ENCODE measurements at places on chromosomes 3 and 15.

GRCh38 chr3:16900779-16901440 lies 16.2 kb downstream of the PLCL2 start:
- DNase-seq = no peak

- DNase-seq = peak; percentile 97
Observed at GRCh38 chr3:126782536-126782935, 78.5 kb downstream of the CHCHD6 start.

GRCh38 chr3:127448671-127449070 lies 141.9 kb downstream of the TPRA1 start:
- no peak for DNase-seq

GRCh38 chr15:25876231-25877140 lies 13.4 kb upstream of the ATP10A start:
- no peak for DNase-seq

GRCh38 chr3:40677749-40678148 lies 153.0 kb downstream of the ZNF621 start:
- DNase-seq = no peak

DNA sequence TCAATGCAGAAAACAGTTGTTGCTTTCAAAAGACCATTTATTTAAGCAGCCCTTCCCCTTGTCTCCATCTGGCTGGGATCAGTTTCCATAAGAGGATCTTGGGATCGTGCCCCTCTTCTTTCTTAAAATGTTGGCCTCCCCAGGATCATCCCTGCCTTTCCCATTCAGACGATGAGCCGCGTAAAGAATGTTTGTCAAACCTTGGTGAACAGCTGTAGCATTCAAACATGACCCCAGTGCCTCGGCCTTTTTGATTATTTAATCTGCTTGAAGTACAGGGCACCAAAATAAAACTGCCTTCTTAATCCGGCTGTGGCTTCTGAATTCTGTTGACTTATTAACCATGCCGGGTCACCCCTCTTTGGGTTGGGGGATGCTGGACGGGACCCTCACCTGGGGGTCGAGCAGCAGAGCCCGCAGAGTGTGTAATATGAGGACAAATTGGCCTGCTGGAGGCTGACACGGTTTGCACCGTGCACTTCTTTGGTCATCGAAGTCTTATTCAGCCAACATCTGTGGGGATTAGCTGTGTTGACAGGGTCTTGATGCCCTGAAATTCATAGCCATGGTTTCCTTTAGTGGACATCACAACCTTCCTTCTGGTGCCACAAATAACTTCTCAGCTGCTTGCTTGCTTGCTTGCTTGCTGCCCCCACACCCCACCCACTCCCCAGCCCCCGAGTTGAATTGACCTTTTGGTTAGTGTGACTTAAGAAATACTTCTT lies at the start of gene LRTM1:
TSS of gene LRTM1 (minus strand) at position 14 of the 725 bp plus-strand sequence. CDS start 148 bp downstream, outside the sequence.
- no peak for DNase-seq

- DNase-seq = no peak
Observed at GRCh38 chr15:98646546-98647025, 1.8 kb upstream of the IGF1R start.

DNA sequence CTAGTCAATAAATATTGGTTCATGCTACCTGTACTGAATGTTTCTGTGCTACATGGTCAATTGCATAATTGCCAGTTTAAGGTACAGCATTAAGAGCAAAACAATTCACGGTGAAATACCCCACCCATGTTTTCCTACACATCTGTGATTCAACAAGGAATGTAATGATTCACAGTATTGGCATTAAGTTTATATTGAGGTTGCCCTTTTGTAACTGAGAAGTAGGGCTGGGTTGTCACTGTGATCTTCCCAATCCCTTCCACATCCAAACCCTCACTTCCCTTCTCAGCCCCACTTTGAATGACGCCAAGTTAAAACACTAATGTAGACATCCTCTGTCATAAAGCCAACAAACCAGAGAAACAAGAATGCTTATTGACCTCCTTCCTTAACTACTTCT lies 112.0 kb upstream of the TJP1 start:
- DNase-seq = peak; percentile 38

GRCh38 chr3:147391781-147392624 lies 14.3 kb downstream of the ZIC4 start:
- peak; percentile 78 for DNase-seq

- DNase-seq = peak; percentile 72
Observed at GRCh38 chr15:51706291-51706690, 25.0 kb downstream of the SCG3 start.

DNA sequence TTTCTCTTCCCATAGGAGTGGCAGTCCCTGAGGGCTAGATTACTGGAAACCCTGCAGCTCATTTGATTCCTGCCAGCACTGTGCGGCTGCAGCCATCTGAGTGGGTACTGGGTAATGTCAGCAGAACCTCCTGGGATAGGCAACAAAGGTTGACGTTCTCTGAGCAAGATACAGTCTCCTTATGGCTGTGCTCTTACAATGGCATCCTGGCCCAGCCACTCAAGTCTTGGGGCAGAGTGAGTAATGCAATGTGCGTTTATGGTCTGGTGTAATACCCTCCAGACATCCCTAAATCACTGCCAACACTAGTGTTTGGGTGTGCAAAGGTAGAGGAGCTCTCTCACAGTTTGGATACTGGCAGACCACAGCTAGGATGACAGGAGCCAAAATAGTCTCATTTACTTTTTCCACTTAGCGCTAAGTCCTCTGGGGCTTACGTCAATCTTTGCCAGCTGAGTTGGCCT lies 775.8 kb downstream of the ZNF385D start:
- peak; percentile 45 for DNase-seq

DNA sequence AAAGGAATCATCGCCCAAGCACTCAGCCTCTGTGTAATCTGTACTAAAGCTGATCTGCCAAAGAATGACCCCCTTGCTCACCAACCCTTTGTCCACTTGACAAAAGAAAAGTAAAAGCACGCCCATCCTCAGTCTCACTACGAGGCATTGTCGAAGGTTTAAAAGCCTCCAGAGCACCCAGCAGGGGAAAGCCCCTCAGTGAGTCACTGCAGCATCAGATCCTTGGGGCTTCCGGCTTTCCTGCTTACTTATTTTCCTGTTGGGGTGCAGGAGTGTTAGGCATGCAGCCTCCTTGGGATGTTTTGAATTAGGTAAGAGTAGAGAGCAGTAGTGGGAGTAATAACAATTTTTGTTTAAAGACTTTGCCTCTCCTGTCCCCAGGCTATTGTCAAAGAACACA lies 216.1 kb downstream of the MTHFS start:
- DNase-seq = peak; percentile 68

DNA sequence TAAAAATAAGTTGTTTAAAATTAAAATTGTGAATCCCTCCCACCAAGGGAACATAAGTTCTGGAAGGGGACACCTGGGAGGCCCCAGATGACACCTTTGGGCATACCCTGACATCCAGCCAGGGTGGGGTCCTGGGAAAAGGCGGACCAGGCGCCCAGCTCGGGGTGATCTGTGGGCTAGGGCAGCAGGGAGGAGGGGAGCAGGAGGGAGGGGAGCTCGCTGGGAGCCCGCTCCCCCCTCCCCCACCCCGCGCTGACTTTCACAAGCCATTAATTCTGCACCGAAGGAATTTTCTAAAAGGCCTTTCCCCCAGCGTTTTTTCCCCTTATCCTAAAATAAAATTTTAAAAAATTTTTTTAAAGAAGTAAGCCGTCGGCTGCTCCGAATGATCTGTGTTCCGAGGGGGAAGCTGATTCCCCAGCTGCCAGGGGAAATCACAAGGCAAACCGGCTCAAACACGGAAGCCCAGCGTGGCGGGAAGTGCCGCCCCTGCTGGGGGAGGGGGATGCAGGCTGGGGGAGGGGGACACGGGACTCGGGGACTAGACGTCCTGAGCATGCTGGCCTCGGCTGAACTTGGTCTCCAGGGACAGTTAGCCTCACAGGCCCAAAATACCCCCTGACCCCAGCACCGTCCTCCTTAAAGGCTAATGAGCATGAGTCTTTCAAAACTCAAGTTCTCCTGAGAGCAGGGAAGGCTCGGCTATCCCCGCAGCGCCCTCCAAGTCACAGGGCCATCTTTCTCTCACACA lies 13.9 kb downstream of the PLXND1 start:
- no peak for DNase-seq

DNA sequence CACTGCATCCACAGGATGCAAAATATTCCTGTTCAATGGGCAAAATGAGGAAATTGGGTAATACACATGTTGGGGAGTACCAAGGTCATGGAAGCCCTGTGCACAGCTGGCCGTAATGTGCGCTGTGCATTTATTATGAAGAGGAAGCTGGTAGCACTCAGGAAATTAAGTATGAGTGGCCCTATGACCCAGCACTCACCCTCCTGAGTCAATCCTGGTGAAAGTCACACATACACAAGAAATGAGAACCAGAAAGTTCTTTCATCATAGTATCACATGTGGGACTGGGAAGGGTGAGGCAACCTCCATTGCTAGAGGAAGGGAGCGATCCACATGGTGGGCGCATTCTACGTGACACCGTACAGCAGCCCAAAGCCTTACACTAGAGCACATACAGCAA lies 11.4 kb upstream of the PRR20G start:
- DNase-seq = no peak

DNA sequence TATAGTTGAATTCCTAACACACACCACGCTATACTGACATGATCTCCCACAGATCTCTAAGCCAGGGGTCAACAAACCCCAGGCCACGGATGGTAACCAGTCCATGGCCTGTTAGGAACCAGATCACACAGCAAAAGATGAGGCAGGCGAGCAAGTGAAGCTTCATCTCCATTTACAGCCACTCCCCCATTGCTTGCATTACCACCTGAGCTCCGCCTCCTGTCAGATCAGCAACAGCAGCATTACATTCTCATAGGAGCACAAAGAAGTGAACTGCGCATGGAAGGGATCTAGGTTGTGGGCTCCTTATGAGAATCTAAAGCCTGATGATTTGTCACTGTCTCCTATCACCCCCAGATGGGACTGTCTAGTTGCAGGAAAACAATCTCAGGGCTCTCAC lies 2.7 kb downstream of the PDCD7 start:
- DNase-seq = no peak

DNA sequence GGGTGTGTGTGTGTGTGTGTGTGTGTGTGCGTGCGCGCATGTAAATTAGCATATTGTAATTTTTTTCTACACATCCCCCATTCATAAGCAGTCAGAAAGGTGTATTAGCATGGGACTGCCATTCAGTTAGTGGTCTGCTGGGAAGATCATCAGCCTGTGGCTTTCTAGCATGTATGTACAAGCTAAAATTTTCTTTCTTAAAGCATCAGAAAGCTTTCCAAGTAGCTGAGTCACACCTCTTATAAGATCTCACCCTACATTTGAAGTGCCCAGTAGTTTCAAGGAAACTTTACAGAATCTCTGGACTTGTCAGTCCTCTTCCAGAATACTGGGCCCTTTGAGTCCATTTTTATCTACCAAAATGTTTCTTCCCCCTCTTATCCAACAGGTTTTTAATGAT lies 411.4 kb upstream of the TPRG1 start:
- peak; percentile 25 for DNase-seq

DNA sequence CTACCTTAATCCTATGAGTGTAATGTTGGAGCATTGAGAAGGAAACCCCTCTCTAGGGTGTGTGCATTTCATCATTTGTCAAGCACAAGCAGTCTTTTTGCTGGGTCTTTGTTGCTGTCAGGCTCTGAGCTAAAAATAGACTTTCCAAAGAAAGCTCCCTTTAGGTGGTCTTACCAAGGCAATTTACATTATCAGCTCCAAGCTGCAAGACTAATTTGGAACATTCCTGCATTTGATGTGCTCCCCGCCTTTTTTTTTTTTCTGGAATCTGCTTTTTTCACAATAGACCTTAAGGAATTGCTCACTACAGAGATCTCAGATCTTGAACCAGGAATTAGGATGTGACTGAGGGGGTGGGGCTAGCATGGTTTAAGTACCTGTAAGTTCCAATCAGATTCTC lies 60.6 kb upstream of the STAC start:
- DNase-seq = no peak

GRCh38 chr3:59866076-59866475 lies 816.3 kb upstream of the CFAP20DC start:
- DNase-seq = peak; percentile 3

GRCh38 chr3:142046320-142047020 lies 102.9 kb downstream of the TFDP2 start:
- no peak for DNase-seq

DNA sequence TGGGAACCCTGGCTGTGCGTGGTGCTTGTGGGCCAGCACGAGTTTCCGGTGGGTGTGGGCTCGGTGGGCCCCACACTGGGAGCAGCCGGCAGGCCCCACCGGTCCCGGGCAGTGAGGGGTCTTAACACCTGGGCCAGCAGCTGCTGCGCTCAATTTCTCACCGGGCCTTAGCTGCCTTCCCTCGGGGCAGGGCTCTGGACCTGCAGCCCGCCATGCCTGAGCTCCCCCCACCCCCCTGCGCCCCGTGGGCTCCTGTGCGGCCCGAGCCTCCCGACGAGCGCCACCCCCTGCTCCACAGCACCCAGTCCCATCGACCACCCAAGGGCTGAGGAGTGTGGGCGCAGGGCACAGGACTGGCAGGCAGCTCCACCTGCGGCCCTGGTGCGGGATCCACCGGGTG lies 49.4 kb downstream of the TM4SF18 start:
- DNase-seq = no peak

- no peak for DNase-seq
Observed at GRCh38 chr3:168295027-168295426, 199.3 kb upstream of the GOLIM4 start.

GRCh38 chr15:39807791-39808190 lies 25.1 kb upstream of the FSIP1 start:
- DNase-seq = no peak

DNA sequence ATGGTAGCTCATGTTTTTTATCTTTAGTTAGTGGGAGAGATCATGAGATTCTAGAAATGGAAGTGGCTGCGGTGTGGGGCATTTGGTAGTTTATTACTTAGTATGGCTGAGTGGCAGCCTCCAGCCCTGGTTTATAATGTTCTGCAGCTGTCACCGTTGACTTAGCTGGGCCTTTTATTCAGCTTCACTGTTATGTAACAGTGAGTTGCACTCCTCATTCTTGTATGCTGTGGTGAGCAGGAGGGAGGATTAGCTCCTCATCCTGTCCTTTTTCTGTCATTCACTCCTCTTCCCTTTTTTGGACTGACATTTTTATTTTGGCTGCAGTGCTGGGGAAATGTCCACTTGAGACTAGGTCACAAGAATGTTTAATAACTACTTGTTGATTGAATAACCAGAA lies 29.5 kb downstream of the RAD54L2 start:
- peak; percentile 17 for DNase-seq

- peak; percentile 41 for DNase-seq
Observed at GRCh38 chr3:186772701-186773417, 10.5 kb upstream of the EIF4A2 start.

GRCh38 chr3:128408693-128409623 lies 57.7 kb downstream of the DNAJB8 start:
- DNase-seq = no peak

GRCh38 chr15:40438712-40439111 lies 2.0 kb upstream of the BAHD1 start:
- DNase-seq = no peak

DNA sequence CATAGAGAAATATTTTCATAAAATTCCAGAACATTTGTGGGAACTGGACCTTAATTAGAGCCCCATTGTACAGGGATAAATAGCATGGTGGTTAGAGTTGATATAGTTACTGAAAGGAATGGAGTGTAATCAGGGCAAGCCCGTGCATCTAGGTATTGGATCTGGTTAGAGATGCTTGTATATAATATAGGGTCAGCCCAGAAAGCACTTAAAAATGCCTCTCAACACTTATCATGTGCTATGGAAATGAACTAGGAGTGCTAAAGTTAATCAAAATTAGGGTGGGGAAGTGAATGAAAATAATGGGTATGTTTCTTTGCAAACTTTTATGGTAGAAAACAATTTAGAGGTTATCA lies 308.3 kb upstream of the NR2E3 start:
- DNase-seq = no peak
